ENCODE measurements at places on chromosomes 11 and 22. TPM values are rescaled to one million over a fixed set of nuclear protein-coding genes. Genes with fewer than 3 reads are reported as not detected.
A peak's percentile ranks its signal among the peaks of the same experiment; 100 is the strongest.

OR52N4 gene
- not detected for total RNA-seq

OR6A2 gene
- total RNA-seq: 0.17 TPM

RAB36 gene
- total RNA-seq: 8.8 TPM

RAB38 gene
- total RNA-seq: 80.9 TPM

MIOX gene
- total RNA-seq: 0.63 TPM

MMP8 gene
- total RNA-seq: not detected

OR6Q1 gene
- not detected for total RNA-seq

OR51E2 gene
- not detected for total RNA-seq

RFPL3 gene
- total RNA-seq: not detected

- H3K27me3 ChIP-seq: peaks cover 31% of the 10 kb centered on the region
- H3K4me3 ChIP-seq: no peak overlapping the region
- H3K27ac ChIP-seq: no peak overlapping the region
- H3K4me1 ChIP-seq: no peaks in the 10 kb centered on the region
- H3K36me3 ChIP-seq: no peaks in the 10 kb centered on the region
Observed at GRCh38 chr11:19499999-19500398, 212.6 kb upstream of the NAV2 start.

DNA sequence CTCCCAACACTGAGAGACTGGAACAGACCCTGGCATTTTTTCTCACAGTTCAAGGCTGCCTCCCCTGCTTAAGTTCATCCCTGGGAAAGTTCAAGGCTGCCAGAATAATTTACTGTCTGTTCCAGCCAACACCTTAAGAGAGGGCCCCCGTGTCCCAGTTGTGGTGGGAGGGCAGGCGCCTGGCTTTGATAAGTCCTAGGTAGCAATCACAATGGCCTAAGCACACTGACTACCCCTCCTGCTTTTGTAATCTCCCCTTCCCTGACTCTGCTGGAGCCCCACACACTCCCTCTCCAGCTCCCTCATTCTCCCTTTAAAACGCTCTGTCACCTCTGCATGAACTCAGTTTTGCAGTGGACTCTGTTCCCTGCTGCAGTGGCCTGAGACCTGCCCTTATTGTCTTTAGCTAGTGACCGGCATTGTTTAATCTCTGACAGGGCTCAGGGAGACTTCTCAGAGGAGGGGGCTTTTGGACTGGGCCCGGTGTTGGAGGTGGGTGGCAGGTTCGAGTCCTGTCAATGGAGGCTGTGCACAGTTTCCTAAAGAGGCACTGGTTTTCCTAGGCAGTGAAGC is 507.2 kb downstream of the TBC1D22A start:
- H3K27ac ChIP-seq: no peak overlapping the region
- H3K4me3 ChIP-seq: no peak overlapping the region
- DNase-seq: no peak
- no peaks in the 10 kb centered on the region for H3K27me3 ChIP-seq

- peaks cover 55% of the 10 kb centered on the region for H3K36me3 ChIP-seq
- H3K4me3 ChIP-seq: no peak overlapping the region
- no peak for DNase-seq
- H3K4me1 ChIP-seq: peaks cover 11% of the 10 kb centered on the region
- no peak overlapping the region for H3K27ac ChIP-seq
Observed at GRCh38 chr22:17903564-17904295, 120.6 kb downstream of the MICAL3 start.

- no peak overlapping the region for H3K27ac ChIP-seq
- no peaks in the 10 kb centered on the region for H3K4me1 ChIP-seq
- DNase-seq: no peak
- no peaks in the 10 kb centered on the region for H3K27me3 ChIP-seq
- H3K4me3 ChIP-seq: no peak overlapping the region
- H3K36me3 ChIP-seq: peaks cover 36% of the 10 kb centered on the region
Observed at GRCh38 chr22:25084405-25085107, 115.1 kb upstream of the CRYBB3 start.

- DNase-seq: no peak
- no peak overlapping the region for H3K27ac ChIP-seq
- peaks cover 16% of the 10 kb centered on the region for H3K4me1 ChIP-seq
Observed at GRCh38 chr11:130299978-130300377, 14.7 kb downstream of the ZBTB44 start.

GRCh38 chr11:113591117-113591516 is 115.0 kb downstream of the TMPRSS5 start:
- H3K36me3 ChIP-seq: no peaks in the 10 kb centered on the region
- DNase-seq: no peak
- H3K27ac ChIP-seq: no peak overlapping the region
- no peaks in the 10 kb centered on the region for H3K4me1 ChIP-seq
- H3K27me3 ChIP-seq: peaks cover 61% of the 10 kb centered on the region

GRCh38 chr11:108906826-108907225 is 242.0 kb downstream of the DDX10 start:
- H3K4me3 ChIP-seq: no peak overlapping the region
- H3K36me3 ChIP-seq: no peaks in the 10 kb centered on the region
- H3K4me1 ChIP-seq: peaks cover 10% of the 10 kb centered on the region
- H3K27me3 ChIP-seq: no peaks in the 10 kb centered on the region
- peak; percentile 26 for DNase-seq

DNA sequence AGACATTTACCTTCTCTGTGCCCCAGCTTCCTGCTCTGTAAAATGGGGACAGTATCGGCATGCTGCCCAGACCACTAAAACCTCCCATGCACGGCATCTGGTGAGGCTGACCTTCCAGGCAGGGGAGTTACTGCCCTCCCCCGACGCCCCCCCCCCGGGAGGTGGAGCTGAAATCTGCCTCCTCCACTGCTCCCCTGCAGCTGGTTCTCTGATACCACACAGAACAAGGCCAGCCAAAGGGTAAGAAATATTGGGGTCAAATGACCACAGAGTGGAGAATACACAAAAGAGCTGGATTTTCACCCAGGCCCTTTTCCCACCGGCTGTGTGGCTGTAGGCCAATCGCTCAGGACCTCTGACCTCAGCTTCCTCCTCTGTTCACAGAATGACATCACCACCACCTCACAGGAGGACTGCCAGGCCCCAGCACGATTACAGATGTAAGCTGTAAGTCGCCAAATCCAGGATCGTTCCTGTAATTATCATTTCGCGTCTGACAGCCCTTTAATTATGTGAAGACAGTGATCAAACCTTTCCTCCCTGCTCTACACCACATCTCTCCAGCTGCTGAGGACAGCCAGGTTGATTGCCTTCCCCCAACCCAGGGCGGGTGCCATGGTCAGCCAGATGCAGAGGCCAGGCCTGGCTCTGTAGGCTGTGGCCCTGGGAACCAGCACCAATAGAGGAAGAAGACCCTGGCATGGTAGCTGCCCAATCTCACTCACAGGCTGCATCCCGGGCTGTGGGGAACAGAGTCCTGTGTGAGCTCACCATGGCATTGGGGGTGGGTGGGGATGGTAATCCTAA is 35.7 kb upstream of the KLHL35 start:
- no peak for DNase-seq
- no peaks in the 10 kb centered on the region for H3K27me3 ChIP-seq
- no peaks in the 10 kb centered on the region for H3K36me3 ChIP-seq
- H3K4me3 ChIP-seq: no peak overlapping the region
- H3K4me1 ChIP-seq: no peaks in the 10 kb centered on the region
- no peak overlapping the region for H3K27ac ChIP-seq

- no peaks in the 10 kb centered on the region for H3K27me3 ChIP-seq
- H3K27ac ChIP-seq: no peak overlapping the region
- DNase-seq: no peak
Observed at GRCh38 chr22:28810821-28811491, 10.6 kb upstream of the XBP1 start.

- no peaks in the 10 kb centered on the region for H3K4me1 ChIP-seq
- DNase-seq: no peak
- H3K27ac ChIP-seq: no peak overlapping the region
- H3K4me3 ChIP-seq: no peak overlapping the region
Observed at GRCh38 chr22:44537015-44537414, 39.0 kb upstream of the RTL6 start.

- H3K27ac ChIP-seq: no peak overlapping the region
- DNase-seq: no peak
- peaks cover 11% of the 10 kb centered on the region for H3K27me3 ChIP-seq
- no peak overlapping the region for H3K4me3 ChIP-seq
- no peaks in the 10 kb centered on the region for H3K4me1 ChIP-seq
- H3K36me3 ChIP-seq: peaks cover 5% of the 10 kb centered on the region
Observed at GRCh38 chr11:124460459-124460858, 15.0 kb upstream of the OR8B8 start.

DNA sequence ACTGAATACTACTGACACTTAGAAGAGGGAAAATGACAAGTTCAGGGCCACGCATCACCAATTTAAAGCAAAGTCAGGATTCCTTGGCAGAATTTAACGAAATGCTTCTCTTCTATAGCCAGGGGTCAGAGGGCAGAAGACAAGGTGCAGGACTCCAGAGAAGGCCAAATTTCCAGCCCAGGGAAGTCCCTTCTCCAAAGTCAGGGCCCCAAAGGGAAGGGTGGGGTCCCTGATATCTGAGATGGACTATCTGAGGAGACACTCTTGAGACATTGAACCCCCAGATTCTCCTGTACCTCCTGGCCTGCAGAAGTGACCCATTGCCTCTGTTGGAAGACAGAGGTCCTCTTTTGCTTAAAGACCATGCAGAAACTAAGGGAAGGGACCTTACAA is 91.2 kb downstream of the RPS6KA4 start:
- H3K36me3 ChIP-seq: no peaks in the 10 kb centered on the region
- no peak overlapping the region for H3K4me3 ChIP-seq
- peaks cover 7% of the 10 kb centered on the region for H3K4me1 ChIP-seq
- no peak for DNase-seq
- H3K27me3 ChIP-seq: peaks cover 40% of the 10 kb centered on the region

DNA sequence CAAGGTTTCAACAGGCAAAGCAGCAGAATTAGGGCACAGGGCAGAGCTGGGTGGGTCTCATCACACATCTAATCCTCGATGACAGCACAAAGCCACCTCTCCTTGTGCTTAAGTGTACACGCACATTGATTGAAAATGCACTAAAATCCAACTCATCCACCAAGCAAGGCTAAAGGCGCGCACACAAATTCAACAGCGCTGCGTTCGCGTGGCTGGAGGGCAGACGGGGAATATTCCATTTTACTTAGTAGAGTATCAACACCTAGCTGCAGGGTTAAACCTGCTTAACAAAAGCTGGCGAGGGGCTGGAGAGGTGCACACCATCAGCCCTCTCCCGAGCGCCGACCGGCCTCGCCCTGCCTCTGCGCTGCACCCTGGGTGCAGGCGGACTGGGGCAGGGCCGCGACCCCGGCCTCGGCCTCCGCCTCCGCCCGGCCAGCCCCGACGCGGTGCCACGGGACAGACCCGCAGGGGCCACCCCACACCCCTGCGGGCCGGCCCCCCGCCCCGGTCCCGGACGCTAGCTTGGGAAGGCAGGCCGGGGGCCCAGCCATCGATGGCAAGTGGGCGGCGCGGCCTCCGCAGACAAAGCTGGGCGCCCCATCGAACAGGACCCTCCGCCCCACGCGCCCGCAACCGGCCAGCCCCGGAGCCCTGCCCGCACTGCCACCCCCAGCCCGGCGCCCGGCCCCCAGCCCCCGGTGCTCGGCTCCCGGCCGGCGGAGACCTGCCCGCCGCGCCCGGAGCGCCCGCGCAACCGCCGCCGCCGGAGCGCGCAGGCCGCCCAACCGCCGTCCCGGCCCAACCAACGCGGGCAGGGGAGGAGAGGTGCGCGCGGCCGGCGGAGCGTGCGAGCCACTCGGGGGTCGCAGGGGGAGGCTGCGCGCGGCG is 929 bp downstream of the PRDM10 start:
- H3K36me3 ChIP-seq: peaks cover 1% of the 10 kb centered on the region
- H3K4me3 ChIP-seq: peak overlapping the region; percentile 97
- DNase-seq: peak; percentile 24
- H3K4me1 ChIP-seq: peaks cover 18% of the 10 kb centered on the region

GRCh38 chr22:49023161-49023878 is 804.4 kb downstream of the BRD1 start:
- no peak for DNase-seq
- H3K4me1 ChIP-seq: no peaks in the 10 kb centered on the region
- no peak overlapping the region for H3K4me3 ChIP-seq
- H3K27me3 ChIP-seq: no peaks in the 10 kb centered on the region
- H3K27ac ChIP-seq: no peak overlapping the region

GRCh38 chr11:59556115-59556916 is 45.0 kb downstream of the OR4D9 start:
- peak overlapping the region; percentile 67 for H3K4me3 ChIP-seq
- no peaks in the 10 kb centered on the region for H3K27me3 ChIP-seq
- peak; percentile 81 for DNase-seq
- peaks cover 19% of the 10 kb centered on the region for H3K4me1 ChIP-seq
- H3K36me3 ChIP-seq: peaks cover 22% of the 10 kb centered on the region

DNA sequence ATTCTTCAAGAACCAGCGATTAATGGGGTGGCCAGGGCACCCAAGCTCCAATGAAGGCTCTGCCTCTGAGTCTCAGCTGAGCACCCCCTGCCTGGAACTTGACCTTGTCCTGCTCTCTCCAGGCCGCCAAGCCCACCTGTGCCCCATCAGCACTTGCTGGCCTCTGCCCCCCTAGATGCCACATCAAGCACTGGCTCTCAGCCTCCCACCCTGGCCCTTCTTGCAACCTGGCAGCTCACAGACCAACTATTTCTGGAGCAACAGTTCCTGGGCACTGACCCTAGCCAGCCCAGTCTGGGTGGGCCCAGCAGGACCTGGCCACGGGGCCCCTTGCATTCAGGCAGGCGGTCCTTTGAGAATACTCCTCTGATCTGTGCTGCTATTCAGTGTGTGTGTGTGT is 98.8 kb upstream of the PITPNB start:
- no peak overlapping the region for H3K27ac ChIP-seq
- H3K4me3 ChIP-seq: no peak overlapping the region
- peaks cover 10% of the 10 kb centered on the region for H3K27me3 ChIP-seq
- H3K36me3 ChIP-seq: peaks cover 6% of the 10 kb centered on the region
- no peak for DNase-seq

GRCh38 chr11:36631774-36632173 is 33.7 kb upstream of the RAG2 start:
- no peak overlapping the region for H3K27ac ChIP-seq
- no peak for DNase-seq
- H3K4me1 ChIP-seq: no peaks in the 10 kb centered on the region
- H3K27me3 ChIP-seq: no peaks in the 10 kb centered on the region

- no peak for DNase-seq
- H3K4me3 ChIP-seq: no peak overlapping the region
- H3K4me1 ChIP-seq: no peaks in the 10 kb centered on the region
Observed at GRCh38 chr22:28180804-28181731, 262.0 kb upstream of the PITPNB start.

DNA sequence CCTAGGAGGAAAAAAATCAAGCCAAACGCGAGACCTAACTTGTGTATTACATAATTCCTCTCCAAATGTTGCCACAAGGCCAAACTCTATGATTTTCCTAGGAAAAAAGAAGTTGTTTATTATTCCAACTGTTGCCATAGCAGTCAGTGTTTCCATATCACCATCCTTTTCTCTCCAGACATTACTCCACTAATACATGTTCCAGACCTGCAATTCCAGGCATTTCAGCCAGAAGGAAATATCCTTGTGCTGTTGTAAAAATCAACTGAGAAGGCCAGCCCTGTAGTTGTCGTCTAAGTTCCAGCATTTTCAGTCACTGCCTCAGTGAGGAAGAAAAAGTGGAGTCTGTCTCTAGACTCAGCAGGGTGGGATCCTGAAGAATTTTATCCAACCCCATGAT is 33.1 kb upstream of the PAMR1 start:
- H3K4me1 ChIP-seq: no peaks in the 10 kb centered on the region
- no peak for DNase-seq
- no peak overlapping the region for H3K4me3 ChIP-seq
- no peaks in the 10 kb centered on the region for H3K27me3 ChIP-seq
- no peaks in the 10 kb centered on the region for H3K36me3 ChIP-seq
- no peak overlapping the region for H3K27ac ChIP-seq
